ENCODE measurements at places on chromosomes 11 and 22. TPM values are rescaled to one million over a fixed set of nuclear protein-coding genes. Genes with fewer than 3 reads are reported as not detected.

MS4A12 gene
- not detected for total RNA-seq

DNA sequence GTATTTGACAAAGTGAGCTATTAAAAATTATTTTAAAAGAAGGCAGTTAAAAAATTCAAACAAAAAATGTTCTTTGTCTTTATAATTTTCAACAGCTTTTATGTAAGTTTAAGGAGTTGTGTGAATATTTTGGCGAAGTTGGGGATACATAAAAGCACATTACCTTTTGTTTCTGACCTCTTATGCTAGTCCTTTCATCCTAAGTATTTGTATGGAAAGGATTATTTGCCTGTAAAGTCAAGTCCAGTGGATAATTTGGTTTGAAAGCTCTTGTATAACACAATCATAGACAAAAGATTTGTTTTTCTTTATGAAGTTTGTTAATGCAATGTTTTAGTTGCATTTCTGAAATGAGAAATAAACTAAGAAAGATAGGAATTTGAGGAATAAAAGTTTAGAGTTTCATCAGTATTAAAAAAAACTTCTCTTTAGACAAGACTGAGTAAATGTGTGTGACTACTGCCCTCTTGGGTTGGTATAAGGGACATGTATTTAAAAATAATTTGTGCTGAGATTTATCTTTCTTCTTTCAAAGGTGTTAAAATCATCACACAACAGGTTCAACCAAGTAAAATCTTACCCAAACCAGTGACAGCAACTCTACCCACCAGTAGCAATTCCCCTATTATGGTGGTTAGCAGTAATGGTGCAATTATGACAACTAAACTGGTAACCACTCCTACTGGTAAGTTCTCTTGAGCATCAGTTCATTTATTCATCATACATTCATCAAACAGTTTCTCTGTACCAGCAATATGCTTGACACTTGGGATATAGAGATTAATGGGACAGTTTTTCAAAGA is 68.2 kb downstream of the EMSY start:
- no peak for DNase-seq

DNA sequence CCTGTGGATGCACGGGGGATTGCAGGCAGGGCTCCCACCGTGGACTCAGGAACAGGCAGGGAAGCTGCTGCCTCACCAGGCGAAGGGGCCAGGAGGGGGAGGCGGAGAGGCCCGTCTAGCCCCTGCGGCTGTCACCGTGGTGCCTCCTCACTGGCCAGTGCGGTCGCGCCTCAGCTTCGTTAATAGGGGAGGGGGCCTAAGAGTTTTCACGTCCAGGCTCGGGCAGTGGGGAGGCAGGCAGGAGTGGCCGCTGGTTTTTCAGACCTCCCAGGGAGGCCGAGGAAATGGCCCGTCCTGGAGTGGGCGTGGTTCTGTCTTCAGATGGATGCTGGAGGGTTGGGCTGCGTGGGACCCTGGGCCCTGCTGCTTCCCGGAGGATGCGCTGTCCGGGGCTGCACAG is 91.1 kb upstream of the B3GAT1 start:
- DNase-seq: no peak

DNA sequence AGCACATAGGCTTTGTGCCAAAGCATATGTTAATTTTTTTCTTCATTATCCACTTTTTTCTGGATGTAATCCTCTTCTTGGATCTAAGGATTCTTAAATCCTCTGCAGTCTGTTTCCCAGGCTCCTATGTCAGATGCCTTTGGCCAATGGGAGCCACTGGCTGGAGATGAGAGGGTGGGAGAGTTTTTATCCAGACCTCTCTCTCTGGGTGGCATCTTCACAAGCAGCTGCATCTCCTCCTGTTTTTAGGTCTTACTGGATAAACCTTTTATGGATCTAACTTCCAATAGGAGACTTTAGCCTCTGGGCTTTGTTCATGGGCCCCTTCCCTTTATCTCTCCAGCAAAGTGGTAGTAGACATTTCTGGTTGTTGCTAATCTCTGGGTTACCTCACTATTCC is 22.4 kb upstream of the MPPED2 start:
- no peak for DNase-seq

GRCh38 chr22:21624120-21624879 is 5.5 kb downstream of the YDJC start:
- DNase-seq: no peak

LMO1 gene
- not detected for total RNA-seq

GPR137 gene
- total RNA-seq: 0.51 TPM

DNA sequence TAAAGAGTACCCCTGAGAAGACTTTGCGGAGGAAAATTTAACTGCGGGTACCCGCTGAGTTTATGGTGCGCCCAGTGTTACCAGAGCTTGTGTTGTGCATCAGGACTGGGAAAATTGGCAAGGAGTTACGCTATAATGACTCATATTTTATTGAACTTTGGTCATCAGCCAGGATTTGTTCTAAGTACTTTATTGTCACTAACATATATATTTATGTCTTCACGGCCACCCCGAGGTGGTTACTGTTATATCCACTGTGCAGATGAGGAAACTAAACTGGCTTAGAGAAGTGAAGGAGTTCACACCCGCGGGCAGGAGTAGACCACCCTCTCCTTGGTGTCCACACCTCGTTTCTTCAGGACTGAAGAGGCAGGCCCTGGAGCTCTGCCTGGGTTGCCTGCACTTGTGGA is 667 bp downstream of the ACCS start:
- peak; percentile 25 for DNase-seq

C2CD2L gene
- 1.8 TPM for total RNA-seq

GRCh38 chr11:6932145-6932544 is 5.9 kb downstream of the ZNF215 start:
- no peak for DNase-seq
